ENCODE measurements at places on chromosomes 6 and 20.

GRCh38 chr6:108580646-108581045, 19.9 kb downstream of the FOXO3 start:
- DNase-seq = no peak

DNA sequence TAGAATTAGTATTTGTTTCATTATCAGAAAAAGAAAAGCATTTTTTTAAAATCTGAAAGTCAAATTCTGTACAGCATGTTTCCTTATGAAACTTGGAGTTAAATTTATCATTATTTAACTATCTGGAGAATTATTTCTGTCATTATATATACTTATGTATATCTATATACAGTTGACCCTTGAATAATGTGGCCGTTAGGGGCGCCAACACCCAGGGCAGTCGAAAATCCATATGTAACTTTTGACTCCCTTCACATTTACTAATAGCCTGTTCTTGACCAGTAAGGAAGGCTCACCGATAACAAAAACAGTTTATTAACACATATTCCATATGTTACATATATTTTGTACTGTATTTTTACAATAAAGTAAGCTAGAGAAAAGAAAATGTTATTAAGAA, 341.2 kb downstream of the ADGRB3 start:
- DNase-seq = no peak

GRCh38 chr20:20457392-20458126, 89.7 kb downstream of the INSM1 start:
- peak; percentile 24 for DNase-seq

DNA sequence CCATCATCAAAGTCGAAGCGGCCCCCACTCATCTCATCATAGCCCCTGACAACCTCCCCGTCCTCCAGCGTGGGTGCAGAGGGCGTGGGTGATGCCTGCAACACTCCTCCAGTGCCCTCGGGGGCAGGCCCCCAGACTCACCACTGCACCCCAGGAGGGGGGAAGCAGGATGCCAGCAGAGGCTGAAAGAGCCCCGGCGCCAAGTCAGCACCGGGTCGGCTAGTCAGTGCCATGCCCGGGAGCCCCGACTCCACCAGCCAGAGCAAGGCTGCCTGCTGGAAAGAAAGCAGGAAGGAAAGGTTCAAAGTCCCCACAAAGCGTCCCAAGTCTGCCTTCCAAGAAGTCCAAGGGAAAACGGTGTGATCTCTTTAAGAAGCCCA, 324 bp downstream of the JPH2 start:
- no peak for DNase-seq

DNA sequence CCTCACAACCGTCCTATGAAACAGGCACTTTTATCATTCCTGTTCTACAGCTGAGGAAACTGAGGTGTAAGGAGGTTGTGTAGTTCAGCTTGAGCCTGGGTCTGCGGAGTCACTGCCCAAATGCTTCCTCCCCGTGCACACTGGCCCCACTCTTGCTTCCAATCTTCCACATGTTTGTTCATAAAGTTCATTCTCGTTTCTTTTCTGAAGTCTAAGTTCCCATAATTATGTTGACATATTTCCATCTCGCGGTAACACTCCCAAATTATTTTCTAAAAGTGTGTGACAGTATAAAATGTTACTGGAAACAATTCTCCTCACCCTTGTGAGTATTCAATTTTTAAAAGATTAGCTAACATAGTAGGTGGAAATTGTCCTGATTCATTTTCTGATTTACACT, 106.9 kb downstream of the SLC22A3 start:
- DNase-seq = no peak

- DNase-seq = peak; percentile 91
These were observed 136.4 kb downstream of the MTFR2 start for GRCh38 chr6:136113736-136114173.

- no peak for DNase-seq
These were observed 24.8 kb downstream of the PHF20 start for GRCh38 chr20:35796571-35796970.

GRCh38 chr6:119658917-119659316, 309.4 kb upstream of the MAN1A1 start:
- DNase-seq = no peak

- no peak for DNase-seq
These were observed 60.3 kb downstream of the ADGRG6 start for GRCh38 chr6:142361779-142362750.

DNA sequence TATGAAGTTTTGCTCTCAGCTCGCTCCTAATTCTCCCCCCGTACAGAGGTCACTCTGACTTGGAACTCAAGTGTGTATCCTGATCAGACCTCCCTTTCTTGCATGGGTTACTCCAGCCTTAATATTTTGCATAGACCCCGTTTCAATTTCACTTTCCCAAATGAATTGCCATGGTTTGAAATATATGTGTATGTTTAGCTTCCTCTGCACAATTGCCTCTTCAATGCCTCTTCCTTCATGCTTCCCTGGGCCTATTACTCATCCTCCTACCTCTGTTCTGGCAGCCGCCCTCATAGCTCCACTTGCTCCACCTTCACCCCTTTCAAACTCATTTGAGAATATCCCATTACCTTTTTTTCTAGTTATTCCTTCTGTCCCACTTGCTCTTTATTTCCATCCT, 90.0 kb upstream of the SAMD5 start:
- no peak for DNase-seq

DNA sequence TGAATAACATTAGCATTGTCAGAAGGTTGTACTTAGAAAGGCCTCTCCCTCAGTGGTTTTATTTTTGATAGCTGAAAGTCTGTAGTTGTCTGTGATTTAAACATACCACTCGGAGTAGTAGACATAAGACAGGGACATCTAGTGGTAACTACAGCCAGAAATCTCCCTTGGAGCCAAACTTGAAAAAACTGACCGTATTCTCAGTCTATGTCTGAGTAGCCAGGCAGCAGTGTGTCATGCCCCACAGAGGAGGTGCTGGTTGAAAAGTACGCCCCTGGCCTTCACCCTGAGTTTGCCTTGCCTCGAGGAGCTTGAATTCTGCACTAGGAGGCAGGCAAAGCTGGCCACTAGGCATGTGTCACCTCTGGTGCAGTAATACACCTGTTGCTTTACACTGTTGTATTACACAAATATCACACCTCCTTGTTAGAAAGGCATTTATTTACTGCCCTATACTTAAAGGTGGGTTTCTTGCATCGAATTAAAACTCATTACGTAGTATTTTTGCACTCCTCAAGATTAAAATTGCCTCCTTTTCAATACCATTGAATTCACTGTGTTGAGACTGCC, 20.8 kb downstream of the ZBTB2 start:
- DNase-seq = no peak

GRCh38 chr20:60091861-60092260, 133.6 kb downstream of the CDH26 start:
- DNase-seq = no peak

GRCh38 chr6:31775184-31775583, 1.9 kb downstream of the VWA7 start:
- DNase-seq = no peak

DNA sequence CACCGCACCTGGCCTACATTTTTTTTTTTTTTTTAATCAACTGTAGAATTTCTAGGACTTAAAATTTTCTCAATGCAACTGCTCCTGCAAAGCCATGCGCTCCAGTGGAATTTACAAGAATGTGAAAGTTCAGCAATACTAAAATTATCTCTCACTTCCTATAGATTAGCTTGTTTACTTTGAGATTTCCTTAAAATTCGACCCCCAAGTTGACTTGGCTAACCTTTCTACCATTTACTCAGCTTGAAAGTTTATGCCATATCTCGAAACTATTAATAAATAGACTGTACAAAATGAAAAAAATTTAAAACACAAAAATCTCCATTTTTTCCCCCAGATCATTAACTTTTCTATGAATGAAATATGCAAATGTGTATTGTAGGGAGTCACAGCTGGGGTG, 64.3 kb downstream of the ZBTB2 start:
- no peak for DNase-seq

DNA sequence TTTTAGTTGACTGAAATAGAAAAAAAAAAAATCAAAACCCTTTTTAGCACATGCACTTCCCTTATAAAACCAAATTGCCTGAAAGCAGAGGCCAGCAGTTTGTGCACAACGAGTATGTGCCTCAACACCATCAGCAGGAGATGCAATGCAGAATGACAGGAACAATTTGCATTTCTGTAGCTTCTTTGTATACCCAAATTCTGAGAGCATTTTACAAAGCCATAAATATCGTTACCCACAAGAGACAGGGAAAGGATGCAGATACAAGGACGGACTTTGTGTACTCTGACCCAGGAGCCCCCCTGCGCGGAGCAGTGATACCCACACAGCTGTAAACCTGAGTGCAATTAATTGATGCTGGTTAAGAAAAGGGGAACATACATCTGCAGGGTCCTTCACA, 285.6 kb downstream of the PRKN start:
- DNase-seq = no peak
